Bronchial smooth muscle cell (primary cell): ENCODE measurements at places on chromosomes 7 and 10. TPM values are rescaled to one million over a fixed set of nuclear protein-coding genes. Genes with fewer than 3 reads are reported as not detected.

GHRHR gene
- not detected in 2 replicates for total RNA-seq

SLIT1 gene
- total RNA-seq: under 0.01 TPM in 2 replicates

RSPH10B gene
- total RNA-seq: 0.16 TPM in 1 of 2 replicates, not detected in the other

TMEM236 gene
- total RNA-seq: under 0.01 TPM in 1 of 2 replicates, not detected in the other

CDHR1 gene
- not detected in 2 replicates for total RNA-seq

OR9A2 gene
- total RNA-seq: not detected in 2 replicates

HOXA5 gene
- 10.3 and 26.0 TPM in 2 replicates for total RNA-seq

CPA1 gene
- 0.09 TPM in 1 of 2 replicates, not detected in the other for total RNA-seq

MSMB gene
- total RNA-seq: not detected in 2 replicates

CALHM3 gene
- not detected in 2 replicates for total RNA-seq

RBP4 gene
- 0.17 TPM in 1 of 2 replicates, not detected in the other for total RNA-seq

TUBB8 gene
- not detected in 2 replicates for total RNA-seq
